ENCODE measurements at places on chromosomes 5 and 9. TPM values are rescaled to one million over a fixed set of nuclear protein-coding genes. Genes with fewer than 3 reads are reported as not detected.

Gene AOPEP
- 22.2 TPM for polyA plus RNA-seq

- no peak for DNase-seq
Measured at GRCh38 chr9:114304416-114305188, 18.3 kb upstream of the ORM1 start.

- DNase-seq, result peak; percentile 78
Measured at GRCh38 chr9:76365028-76365427, 29.2 kb downstream of the RFK start.

- DNase-seq, result no peak
Measured at GRCh38 chr5:50711280-50711679, 44.8 kb downstream of the PARP8 start.

GRCh38 chr5:141570655-141571054 is 48.1 kb downstream of the DIAPH1 start:
- DNase-seq, result no peak
